Stimulated activated CD8-positive, alpha-beta memory T cell treated with anti-CD3 and anti-CD28 coated beads, Interleukin-7, amount 100 ng/mL, for 1 hour (primary cell): ENCODE measurements at places on chromosomes 1 and 21.

- no peak for DNase-seq
These were observed 7.9 kb upstream of the AMPD1 start for GRCh38 chr1:114703242-114703641.

DNA sequence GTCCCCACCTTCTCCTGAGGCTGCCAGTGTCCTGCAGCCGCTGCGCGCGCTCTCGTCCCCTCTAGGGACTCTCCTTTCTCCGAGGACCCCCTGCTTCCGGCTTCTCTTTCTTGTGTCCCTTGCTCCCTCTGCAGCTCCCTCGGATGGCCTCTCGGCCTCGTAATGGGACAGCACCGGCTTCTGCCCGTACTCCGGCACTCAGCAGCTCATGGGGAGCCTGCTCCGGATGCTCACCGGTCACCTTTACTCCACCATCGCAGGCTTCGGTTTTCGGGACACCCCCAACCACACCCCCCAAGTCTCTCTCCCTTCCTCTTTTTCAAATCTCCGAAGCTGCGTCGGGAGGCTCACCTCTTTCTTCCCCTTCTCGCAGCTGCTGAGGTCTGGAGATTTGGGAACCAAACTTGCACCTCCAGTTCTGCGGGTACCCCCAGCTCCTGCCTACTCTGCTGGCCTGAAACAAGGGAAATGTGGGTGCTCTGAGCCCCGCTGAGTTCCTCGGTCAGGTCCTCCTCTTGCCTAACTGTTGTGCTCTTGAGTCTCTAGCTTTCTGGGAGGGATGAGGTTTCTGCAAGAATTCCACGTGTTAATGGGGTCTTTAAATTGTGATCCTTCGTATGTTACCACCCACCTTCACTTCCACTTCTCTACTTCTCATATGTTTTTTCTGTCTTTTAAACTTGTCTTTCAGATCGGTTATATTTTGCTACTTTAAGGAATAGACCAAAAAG, 930 bp downstream of the CDC14A start:
- no peak for DNase-seq

- no peak for DNase-seq
These were observed 93.8 kb downstream of the MTR start for GRCh38 chr1:236888903-236889302.

- DNase-seq, result no peak
These were observed 1.9 kb upstream of the LINGO4 start for GRCh38 chr1:151807131-151807530.

GRCh38 chr1:44536357-44537209, 131.5 kb downstream of the RNF220 start:
- DNase-seq, result no peak

DNA sequence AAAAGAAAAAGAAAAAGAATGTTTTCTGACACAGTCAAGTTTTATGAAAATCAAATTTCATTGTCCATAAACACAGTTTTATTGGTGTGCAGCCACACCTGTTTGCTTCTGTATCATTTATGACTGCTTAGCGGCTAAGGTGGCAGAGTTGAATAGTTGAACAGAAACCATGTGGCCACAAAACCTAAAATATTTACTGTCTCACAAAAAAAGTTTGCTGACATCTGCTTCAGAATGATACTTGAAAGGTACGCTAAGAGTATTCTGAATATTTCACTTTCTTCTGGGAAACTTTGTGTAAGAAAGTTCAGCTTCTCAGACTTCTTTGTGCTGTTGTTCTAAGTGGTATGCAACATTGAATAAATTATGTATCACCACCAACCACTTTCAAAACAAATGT, 6.2 kb downstream of the KCNK1 start:
- DNase-seq, result no peak

DNA sequence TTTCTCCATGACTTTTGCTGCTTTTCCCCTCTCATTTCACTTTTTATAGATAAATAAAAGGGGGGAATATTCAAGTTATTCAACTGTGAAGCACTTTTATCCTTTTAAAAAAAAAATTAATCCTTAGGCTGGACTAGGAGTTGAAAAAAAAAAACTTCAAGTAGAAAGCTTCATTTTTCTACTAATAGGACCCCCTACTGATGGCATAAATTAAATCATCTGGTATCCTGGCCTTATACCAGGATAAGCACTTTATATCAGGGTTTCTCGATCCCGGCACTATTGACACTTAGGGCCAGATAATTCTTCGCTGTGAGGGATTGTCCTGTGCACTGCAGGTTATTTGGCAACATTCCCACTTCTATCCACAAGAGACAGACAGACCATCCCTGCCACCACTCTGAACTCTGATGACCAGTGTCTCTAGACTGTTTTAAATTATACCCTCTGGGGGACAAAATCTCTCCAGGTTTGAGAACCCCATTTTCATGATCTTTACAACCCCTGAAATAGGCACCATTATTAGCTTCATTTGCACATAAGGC, 17.6 kb downstream of the USP33 start:
- no peak for DNase-seq

DNA sequence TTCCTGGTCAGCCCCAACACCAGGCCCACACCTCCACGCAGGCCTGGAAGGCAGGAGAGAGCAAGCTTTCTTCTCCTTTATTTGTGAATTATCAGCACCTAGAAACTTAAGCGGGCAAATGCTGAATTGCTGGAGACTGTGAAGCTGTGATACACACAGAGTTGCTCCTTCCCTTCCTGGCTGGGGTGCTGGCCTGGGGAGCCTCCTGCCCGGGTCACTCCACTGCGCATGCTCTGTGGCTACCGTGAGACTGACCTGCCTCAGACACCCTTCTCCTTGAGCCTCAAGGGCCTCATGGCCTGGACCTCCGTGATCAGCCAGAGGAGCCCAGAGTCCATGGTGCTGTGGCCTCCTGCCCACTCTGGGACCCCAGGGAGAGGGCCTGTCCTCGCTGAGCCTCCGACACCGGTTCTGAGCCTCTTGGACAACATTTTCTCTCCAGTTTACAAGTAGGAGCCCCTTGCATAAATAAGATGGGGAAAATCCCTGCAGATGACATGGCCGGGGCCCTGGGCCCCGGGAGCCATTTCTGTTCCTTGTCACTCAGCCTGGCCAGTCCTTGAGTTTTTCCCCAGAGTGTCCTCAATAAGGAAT, 18.0 kb downstream of the AGPAT3 start:
- DNase-seq, result no peak

DNA sequence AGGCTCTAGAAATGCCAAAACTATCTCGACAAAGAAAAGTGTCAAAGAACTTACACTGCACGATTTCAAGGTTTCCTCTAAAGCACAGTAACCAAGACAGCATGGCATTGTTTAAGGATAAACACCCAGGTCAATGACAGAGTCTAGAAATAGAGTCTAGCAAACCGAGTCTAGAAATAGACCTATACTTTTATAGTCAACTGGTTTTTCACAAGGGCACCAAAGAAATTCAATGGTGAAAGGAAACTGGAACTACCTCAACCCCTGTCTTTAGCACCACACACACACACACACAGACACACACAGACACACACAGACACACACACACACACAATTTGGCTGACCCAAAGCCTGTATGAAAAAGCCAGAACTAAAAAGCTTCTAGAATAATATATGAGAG, 67.1 kb upstream of the PGBD5 start:
- no peak for DNase-seq

- no peak for DNase-seq
These were observed 14.6 kb downstream of the PIGP start for GRCh38 chr21:37058261-37058660.

GRCh38 chr1:36516372-36517010, 33.8 kb upstream of the CSF3R start:
- no peak for DNase-seq

GRCh38 chr1:87712261-87713010, 383.8 kb downstream of the LMO4 start:
- DNase-seq, result no peak

- DNase-seq, result no peak
These were observed 2.2 kb upstream of the EPHA2 start for GRCh38 chr1:16158025-16158424.

- no peak for DNase-seq
These were observed 2.2 kb downstream of the CREG1 start for GRCh38 chr1:167551362-167551761.

DNA sequence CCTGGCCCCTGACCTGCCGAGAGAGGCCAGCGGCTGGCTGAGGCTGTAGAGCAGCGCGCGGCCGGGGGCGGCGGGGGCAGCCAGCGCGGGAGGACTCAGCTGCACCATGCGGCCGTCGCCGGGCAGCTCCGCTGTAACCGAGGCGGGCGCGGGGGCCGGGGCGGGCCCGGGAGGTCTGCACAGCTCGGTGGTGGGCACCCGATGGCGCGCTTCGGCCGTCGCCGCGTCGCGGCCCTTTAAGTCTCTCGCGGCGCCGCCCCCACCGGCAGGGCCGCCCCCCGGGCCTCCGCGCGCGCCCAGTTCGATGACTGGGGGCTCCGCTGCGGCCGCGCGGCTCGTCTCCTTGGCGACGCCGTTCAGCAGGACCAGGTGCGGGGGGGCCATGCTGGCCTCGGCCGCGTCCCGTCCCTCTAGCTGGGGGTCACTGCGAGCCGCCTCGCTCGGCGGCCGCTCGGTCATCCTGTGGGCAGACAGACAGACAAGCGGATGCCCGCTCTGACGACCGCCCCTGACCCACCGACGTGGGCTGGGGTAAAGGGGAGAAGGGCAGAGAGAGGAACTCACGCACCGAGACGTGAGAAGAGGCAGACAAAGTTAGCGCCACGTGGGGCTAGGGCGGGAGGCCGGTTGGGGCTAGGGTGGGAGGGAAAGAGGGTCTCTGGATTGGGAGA, 6.5 kb downstream of the TAL1 start:
- no peak for DNase-seq

DNA sequence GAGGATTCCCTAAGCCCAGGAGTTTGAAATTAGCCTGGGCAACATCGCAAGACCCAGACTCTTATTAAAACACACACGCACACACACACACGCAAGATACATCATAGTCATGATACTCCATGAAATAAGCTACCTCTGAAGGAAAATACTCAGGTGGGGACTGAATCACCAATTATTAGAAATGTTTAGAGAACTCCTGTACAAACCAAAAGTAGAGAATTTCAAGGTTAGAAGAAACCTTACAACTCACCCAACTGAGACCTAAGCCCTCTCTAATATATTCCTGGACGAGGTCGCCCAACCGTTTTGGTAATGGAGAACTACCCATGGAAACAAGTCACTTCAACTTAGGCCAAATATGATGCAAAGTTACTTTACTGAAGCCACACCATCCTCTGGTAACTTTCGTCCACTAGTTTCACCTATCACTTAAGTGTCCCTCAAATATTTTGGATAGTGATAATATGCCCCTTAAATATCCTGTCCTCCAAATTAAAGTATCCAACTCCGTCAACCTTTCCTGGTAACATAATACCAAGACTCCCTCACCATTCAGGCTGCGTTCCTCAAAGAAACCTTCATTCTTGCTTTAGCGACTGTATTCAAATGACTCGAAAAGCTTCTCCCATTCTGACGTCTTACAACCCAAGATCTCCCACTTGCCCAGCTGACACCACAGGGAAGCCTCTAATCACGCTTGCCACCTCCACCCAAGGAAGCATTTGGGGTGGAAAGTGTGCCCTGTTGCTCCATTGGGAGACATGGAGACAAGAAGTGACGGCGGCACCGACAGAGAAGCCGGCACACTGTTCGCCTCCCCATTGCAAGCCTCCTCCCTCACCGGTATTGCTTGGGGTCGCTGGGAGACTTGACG, 856 bp downstream of the NRDC start:
- DNase-seq, result no peak

GRCh38 chr1:27779122-27779521, 6.1 kb downstream of the STX12 start:
- DNase-seq, result no peak

DNA sequence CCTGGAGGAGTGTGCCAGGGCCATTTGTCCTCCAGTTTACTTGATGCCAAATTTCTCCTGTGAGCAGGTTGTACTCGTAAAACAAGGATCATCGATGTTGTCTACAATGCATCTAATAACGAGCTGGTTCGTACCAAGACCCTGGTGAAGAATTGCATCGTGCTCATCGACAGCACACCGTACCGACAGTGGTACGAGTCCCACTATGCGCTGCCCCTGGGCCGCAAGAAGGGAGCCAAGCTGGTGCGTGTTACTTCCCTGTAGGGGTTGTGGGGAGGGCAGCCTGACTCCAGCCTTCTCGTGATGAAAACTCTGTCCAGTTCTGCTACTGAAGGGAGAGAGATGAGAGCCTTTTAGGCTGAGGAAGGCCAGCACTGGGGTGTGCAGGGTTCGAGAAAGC, 2.2 kb downstream of the RPS8 start:
- DNase-seq, result no peak

DNA sequence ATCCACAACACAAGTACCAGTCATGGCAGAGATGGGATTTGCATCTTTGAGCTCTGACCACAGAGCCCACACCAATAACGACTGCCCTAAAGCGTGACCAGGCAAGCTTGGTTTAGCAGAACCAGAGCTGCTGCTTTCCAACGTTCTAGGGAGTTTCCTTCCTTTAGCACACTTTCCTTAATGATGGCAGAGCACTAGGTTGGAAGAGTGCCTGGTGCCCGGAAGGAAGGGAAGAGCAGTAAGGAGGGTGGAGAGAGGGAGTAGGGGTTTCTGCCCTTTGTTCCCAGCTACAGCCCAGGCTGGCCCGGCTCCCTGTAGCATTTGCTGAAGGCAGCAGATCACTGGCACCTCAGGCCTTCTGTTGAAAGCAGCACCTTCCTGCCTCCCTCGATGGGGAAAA, 6.1 kb upstream of the EVA1C start:
- DNase-seq, result no peak

DNA sequence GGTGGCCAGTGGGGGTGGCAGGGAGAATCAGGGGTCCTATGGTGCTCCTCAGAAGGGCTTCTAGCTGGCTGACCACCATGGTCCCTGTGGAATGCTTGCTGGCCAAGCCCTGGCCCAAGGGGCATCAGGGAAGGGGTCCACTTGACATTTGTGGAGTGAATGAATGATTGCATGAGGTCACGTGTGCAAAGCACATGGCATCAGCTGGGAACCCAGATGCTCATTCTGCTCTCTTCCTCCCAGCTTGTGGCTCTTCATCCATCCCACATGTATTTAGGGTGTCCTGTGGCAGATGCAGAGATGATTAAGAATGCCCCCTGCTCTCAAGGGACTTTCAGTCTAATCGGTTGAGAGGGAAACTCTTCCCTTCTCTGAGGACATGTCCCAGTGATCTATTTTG, 27.1 kb upstream of the PADI4 start:
- no peak for DNase-seq

GRCh38 chr1:2506007-2506860, 20.2 kb downstream of the PANK4 start:
- no peak for DNase-seq

GRCh38 chr1:217837691-217838090, 206.5 kb downstream of the SPATA17 start:
- DNase-seq, result no peak

DNA sequence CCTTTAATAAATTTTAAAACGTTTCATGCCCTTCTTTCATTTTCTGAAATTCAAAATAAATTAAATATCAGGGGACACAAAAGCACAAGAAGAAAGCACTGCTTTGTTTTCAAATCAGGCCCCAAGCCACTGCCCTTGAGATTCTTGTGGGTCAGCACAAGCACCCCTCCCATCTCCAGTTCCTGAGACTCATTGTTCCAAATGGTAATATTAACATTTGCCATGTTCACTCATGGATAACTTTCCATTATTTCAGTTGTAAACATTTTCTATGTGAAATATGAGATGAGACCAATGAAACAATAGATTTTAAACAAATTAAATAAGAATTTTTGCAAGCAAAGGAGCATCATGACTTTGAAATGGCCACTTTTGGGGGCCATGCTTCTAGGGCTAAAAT, 7.7 kb downstream of the OVAAL start:
- DNase-seq, result no peak

GRCh38 chr1:159978107-159978398, 24.0 kb upstream of the SLAMF9 start:
- no peak for DNase-seq
